ENCODE measurements at places on chromosomes 3 and 15.

GRCh38 chr3:46393011-46393410 lies 13.9 kb downstream of the CCR5AS start:
- no peak for DNase-seq

GRCh38 chr3:36907911-36908646 lies 36.8 kb downstream of the TRANK1 start:
- DNase-seq: no peak

DNA sequence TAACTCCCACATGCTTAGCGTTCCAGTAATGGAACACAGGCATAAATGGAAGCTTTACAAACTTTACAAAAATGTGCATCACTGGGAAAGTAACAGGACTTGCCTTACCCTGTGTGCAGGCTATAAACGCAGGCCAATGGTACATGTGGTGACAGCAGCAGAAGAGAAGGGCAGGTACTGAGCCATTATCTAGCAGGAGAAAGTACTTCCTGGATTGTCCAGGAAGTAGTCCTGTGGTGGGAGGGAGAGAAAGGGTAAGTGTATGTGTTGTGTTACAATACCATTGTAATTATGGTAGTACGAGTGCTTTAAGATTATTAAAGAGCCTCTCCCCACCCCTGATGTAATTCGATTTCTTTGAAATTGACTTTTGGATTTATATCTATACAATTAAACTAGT lies 5.3 kb downstream of the ATP1B3 start:
- no peak for DNase-seq

- DNase-seq: no peak
Observed at GRCh38 chr15:25790000-25790660, 73.0 kb downstream of the ATP10A start.

DNA sequence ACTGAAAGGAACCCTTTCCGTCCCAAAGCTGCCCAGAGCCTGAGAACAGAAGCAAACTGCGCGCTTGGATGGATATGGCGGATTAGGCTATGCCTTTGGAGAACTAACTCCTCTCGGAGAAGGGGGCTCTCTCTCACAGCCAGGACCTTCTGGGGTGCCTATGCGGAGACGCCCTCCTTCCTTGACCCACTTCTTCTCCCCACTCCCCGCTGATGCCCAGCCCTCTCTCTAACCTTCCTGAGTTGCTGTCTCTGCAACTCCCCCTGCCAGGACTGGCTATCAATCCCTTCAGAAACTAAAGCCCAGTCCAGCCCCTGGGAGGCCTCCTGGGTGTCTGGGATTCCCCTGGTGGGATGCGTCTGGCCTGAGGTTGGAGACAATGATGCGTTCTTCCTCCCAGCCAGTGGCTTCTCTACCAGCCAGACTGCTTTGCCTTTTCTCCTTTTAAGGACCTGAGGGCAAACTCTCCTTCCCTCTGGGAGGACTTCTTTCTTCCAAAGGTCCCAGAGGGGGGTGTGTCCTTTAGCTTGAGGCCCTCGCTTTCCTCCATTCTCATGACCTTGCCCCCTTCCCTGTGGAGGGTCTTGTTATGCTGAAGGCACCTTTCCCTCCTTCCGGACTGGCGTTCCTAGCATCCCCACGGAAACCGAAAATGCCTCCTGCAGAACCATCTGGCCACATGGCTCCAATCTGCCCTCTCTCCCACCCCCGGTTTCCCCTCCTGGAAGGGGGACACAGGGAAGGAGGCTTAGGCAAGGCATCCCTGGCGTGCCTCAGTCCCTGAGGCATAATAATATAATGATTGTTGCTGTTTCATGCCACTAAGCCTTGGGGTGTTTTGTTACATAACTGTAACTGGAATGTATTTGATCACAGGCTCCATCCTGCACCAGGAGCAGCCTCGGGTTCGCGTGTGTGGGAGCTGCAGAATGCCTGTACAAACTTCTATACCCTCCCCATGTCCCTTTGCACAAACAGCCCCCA lies 63.4 kb upstream of the C15orf39 start:
- DNase-seq: no peak

DNA sequence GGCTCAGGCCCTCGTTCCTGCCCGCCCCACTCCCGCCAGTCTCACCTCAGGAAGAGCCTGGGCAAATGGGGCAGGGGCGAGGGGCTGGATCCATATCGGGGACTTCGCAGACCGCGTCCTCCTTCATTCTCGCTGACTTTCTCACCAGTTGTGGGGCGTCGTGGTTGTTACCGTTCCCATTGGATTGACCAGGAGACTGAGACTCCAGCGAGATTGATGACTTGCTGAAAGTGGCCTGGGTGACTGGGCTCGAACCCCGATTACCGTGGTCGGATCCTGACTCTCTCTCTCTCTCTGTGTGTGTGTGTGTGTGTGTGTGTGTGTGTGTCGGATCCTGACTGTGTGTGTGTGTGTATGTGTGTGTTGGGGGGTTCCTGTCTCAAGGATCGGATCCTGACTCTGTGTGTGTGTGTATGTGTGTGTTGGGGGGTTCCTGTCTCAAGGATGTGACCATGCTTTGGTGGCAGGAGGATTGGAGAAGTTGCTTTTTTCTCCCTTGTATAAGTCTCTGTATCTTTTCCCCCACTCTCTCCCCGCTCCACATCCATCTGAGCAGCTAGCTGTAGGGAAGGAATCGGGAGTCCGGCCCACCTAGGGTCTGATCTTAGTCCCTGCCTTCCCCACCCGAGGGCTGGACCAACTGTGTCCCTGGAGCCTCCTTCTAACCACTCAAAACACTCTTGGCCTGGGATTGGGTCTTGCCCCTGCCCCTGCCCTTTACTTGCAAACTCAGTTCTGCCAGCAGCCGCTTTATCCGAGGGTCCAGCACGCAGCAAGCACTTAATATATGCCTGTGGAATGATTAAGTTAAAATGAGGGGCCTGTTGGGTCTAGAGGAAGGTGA lies 603 bp downstream of the PLEKHO2 start:
- peak; percentile 2 for DNase-seq

- DNase-seq: no peak
Observed at GRCh38 chr15:57143511-57144078, 225.2 kb downstream of the TCF12 start.

GRCh38 chr3:14156201-14156600 lies 22.2 kb downstream of the XPC start:
- DNase-seq: no peak

GRCh38 chr3:17840651-17841050 lies 98.2 kb upstream of the TBC1D5 start:
- no peak for DNase-seq

GRCh38 chr3:174061162-174061561 lies 663.6 kb downstream of the NLGN1 start:
- no peak for DNase-seq

- no peak for DNase-seq
Observed at GRCh38 chr3:8743021-8743601, 9.5 kb downstream of the CAV3 start.

DNA sequence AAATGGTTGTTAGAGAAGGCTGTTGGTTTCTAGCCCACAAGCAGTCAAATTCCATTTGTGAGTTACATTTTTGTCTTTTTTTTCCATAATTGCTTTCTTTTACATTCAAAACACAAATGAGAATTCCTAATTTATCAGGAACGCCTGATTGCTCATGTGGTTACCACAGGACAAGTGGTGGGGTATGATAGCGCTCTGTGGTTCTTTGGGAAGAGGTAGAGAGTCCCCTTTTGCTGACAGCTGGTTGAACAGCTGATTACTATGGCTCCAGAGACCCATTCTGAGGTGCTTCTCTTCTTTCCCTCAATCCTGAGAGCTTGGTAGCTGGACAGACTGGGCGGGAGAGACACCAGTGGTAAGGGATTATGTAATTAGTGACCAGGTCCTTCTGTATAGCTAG lies 24.4 kb downstream of the CNOT10 start:
- no peak for DNase-seq

- no peak for DNase-seq
Observed at GRCh38 chr15:42549032-42549491, 424 bp downstream of the HAUS2 start.

DNA sequence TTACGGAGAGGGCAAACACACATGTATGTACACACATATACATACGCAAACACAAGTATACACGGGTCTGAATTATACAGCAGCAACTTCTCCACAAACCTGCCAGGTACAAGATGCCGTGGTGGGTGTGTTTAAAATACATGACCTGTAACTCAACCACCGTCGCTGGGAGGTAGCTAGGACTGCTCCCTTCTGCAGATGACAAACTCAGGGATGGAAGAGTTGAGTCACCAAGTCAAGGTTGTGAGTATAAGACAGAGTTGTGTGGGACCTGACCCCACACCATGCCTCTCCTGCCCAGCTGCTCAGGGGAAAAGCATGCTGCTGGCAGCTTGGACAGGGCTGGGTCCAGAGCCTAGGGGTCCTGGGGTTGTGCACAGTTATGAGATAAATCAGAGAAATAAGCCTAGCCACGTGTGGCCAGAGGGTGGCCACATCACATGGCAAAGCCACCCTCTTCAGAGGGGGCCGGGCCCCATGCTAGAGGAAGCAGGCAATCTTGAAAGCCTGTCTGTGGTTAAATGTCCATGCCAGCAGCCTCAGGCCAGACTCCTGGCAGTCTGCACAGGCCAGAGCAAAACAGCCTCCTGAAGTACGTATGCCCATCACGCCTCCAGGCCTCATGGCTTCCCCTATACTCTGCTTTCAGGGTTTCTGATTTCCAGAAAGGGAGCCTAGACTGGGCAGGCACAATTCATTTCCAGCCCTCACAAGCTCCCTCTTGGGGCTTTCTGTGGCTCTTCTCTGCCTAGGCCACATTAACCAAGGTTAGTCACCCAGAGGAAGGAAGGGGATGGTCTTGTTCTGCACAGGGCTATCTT lies 107.7 kb upstream of the RPL32 start:
- DNase-seq: no peak

DNA sequence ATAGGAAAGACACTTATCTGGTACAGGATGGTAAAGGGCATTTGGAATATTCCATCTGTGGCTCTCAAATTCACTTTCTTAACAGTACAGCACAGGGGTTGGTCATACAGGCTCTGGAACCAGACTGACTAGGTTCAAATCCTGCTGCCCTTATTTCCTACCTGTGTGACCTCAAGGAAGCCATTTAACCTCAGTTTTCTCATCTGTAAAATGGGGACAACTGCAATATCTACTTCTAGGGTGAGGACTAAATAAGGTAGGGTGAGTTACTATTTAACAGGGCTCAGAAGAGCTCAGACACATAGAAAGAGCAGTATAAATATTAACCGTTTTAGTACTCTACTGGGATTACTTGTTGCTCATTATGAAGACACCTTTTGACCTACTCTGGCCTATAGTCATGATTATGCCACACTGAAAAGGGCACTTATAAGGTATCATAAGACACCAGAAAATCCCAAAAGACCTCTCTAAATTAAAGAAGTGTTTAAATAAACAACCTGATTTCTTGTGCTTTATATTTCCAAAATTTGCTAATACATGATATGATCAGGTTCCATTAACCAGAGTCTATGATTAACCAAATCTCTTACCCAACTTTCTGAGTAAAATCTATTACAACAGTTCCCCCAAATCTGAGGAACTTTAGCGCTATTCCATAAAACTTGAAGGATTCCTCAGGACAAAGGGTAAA lies 6.5 kb downstream of the RFTN1 start:
- no peak for DNase-seq

GRCh38 chr3:129562803-129563202 lies 19.8 kb downstream of the H1-8 start:
- DNase-seq: no peak

- DNase-seq: no peak
Observed at GRCh38 chr3:98070840-98071239, 16.1 kb upstream of the OR5AC2 start.

GRCh38 chr3:138862924-138863775 lies 28.4 kb upstream of the PIK3CB start:
- no peak for DNase-seq

- DNase-seq: no peak
Observed at GRCh38 chr15:65532738-65533051, 2.4 kb downstream of the HACD3 start.

GRCh38 chr15:62050115-62050514 lies 10.1 kb downstream of the VPS13C start:
- DNase-seq: no peak

DNA sequence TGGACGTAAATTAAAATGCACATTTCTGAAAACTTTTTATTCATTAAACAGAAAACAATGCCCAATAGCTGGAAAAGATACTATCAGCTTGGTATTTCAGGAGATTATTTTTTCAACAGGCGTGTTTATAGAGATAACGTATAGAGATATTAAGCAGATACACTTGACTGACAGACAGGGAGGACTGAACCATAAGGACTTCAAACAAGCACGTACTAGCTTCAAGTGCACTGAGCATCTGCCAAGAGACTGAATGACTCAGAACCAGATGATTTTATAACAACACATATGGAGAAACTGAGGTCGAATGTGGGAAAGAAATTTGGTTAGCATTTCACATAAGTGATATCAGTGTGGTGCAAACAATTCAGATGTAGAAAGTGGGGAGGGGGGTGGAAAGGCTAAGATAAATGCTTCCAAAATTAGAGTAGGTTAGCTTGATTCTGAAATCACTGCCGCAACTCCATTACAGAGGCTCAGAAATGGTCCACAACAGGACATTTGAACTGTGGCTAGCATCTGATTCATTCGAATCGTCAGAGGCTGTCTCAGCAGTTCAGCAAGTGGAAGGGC lies 103.5 kb downstream of the SEMA6D start:
- DNase-seq: peak; percentile 39

GRCh38 chr3:153285982-153286381 lies 124.0 kb downstream of the RAP2B start:
- DNase-seq: no peak

- DNase-seq: no peak
Observed at GRCh38 chr3:71069797-71070196, 513.7 kb downstream of the FOXP1 start.

DNA sequence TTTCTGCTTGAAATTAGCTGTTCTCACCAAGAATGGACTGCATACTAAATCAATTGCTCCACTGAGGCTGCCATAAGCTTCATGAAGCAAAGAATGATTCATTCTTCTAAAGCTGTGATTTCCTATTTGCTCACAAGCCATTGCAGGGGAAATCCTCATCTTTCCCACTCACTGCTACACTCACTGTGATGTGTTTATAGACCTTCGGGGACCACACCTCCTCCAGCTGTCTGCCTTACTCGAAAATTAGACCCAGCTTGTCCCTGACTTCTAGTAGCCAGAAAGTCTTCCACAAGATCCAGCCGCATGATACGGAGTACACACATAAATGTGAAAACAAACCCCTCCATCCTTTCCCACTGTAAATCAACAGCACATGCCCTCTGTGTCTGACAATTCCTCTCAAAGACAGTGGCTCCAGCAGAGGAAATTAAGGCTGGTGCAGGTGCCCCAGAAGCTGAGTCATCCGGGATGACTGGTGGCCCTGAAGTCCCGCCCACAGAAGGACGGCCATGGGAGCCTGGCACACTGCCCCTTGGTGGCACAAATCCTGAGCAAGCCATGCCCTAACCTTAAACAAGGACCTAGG lies 172.0 kb downstream of the STT3B start:
- DNase-seq: no peak

Measured in NCI-H446 (cell line).